Stimulated activated CD8-positive, alpha-beta memory T cell treated with anti-CD3 and anti-CD28 coated beads, Interleukin-15, amount 100 ng/mL, for 24 hours (primary cell): ENCODE measurements at places on chromosomes 7 and 10.

DNA sequence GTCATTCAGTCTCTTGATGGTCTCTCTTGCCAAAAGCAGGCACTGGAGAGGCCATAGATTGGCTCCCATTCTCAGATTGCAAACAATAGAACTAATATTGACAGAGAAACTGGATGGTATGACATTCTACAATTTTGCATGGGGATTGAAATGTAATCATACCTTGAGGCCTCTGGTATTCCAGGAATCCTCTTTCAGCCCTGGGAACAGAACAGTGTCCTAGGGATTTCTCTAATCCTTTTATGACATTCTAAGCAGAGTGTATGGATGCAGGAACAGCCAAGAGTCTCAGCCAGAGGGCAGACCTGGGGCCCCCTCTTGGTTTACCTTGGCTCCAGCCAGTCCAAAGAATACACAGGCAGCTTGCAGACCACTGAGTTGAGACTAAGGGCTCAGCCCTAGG is 206.4 kb downstream of the KCNMA1 start:
- DNase-seq, result no peak

DNA sequence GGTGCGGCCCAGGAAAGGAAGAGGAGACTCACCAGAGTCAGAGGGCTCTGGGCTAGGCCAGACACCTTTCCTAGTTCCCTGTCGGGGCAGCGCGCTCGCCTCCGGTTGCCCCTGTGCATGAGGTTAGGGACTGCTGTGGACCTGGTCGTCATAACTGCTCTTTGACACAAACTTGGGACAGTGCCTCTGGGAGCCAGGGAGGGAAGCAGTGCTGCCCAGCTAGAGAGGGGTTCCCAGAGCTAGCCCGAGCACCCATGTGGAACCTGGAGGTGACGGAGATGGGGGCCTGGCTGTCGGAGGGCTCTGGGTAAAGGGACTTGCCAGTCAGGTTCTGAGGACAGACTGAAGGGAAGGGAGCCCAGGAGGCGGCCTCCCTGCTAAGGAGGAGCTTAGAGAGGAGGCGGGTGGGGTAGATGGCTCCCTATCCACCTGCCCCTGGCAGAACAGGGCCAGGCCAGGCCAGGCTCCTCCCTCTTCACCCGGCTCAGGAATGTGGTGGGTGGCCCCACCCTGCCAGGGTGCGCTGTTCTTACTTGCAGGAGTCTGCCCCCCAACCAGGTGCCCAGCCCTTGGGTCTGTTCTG is 29.7 kb downstream of the AGAP3 start:
- no peak for DNase-seq

- DNase-seq, result no peak
Observed at GRCh38 chr7:122311734-122312450, 7.3 kb upstream of the FEZF1 start.

DNA sequence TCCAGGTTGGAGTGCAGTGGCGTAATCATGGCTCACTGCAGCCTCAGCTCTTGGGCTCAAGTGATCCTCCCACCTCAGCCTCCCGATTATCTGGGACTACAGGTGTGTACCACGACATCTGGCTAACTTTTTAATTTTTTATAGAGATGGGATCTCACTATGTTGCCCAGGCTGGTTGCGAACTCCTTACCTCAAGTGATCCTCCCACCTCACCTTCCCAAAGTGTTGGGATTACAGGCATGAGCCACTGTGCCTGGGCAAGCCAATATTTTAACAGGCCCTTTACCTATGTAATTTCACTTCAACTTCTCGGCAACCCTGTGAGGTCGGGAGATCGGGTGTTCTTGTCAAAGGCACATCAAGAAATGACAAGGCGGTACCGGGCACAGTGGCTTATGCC is 146.3 kb downstream of the CUX1 start:
- no peak for DNase-seq

GRCh38 chr10:93548376-93549071 is 17.9 kb upstream of the FFAR4 start:
- DNase-seq, result no peak

- DNase-seq, result no peak
Observed at GRCh38 chr10:81866753-81867152, 8.2 kb upstream of the NRG3 start.

DNA sequence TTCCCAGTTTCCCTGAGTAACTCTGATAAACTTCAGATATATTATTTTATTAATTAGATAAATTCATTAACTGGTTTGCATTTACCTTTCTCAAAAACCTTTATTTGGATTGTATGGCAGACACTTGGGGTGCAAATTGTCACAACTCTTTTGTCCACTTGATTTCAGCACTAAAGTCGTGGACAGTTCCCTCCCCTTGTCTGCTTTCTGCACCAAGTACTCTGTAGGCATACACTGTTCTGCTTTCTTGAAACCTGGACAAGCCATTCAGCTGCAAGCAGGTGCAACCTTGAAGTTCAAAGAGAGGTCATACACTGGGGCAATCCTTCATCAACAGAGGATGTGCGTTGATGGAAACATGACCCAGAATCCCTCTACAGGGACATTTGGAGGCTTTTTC is 162.9 kb downstream of the ARL5B start:
- DNase-seq, result no peak
